AG10803 (cell line): ENCODE measurements at places on chromosomes 1 and 21.

DNA sequence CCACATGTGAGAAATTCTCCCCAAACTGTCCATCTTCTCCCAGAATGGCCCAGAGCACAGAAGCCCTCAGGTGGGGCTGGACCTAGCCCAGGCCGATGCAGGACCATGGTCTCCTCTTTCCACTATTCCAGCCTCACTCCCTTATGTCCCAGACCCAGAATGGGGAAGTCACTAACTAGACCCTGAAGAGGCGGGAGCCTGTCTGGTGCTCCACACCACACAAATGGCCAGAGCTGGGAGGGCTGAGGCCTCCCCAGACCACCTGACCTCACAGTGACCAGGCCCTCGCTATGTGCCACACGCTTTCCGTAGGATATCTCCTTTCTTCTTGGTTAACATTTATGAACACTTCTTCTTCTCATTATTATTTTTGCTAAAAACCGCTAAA lies 54.9 kb upstream of the EDN2 start:
- DNase-seq: no peak

DNA sequence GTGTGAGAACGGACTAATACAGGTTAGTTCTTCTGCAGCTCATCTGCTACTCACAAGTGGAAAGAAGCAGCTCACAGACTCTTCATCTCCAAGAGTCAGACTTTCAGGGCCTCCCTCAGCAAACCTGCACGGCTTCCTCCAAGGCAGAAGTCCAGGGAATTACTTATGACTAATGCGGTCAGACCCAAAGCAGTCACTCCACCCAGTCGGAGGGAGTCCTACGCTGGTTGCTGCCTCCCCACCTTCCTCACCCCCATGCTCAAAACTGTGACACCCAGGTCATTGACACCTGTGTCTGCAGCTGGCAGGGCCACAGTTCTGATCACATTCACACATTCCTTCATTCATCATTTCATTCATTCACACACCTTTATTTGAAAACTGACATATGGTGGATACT lies 38.4 kb upstream of the PRDM2 start:
- DNase-seq: peak; percentile 75

- DNase-seq: no peak
These were observed 162.7 kb upstream of the RUNX1 start for GRCh38 chr21:35211782-35212181.

DNA sequence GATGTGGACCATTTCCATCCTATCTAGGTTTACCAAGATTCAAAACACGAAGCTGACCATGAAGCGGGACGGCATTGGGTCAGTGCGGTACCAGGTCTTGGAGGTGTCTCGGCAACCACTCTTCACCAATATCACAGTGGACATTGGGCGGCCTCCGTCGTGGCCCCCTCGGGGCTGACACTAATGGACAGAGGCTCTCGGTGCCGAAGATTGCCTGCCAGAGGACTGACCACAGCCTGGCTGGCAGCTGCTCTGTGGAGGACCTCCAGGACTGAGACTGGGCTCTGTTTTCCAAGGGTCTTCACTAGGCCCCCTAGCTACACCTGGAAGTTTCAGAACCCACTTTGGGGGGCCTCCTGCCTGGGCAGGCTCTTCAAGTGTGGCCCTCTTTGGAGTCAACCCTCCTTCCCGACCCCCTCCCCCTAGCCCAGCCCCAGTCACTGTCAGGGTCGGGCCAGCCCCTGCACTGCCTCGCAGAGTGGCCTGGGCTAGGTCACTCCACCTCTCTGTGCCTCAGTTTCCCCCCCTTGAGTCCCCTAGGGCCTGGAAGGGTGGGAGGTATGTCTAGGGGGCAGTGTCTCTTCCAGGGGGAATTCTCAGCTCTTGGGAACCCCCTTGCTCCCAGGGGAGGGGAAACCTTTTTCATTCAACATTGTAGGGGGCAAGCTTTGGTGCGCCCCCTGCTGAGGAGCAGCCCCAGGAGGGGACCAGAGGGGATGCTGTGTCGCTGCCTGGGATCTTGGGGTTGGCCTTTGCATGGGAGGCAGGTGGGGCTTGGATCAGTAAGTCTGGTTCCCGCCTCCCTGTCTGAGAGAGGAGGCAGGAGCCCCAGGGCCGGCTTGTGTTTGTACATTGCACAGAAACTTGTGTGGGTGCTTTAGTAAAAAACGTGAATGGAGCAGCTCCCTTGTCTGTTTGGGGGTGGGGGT lies 864 bp upstream of the CCDC24 start:
- no peak for DNase-seq

- no peak for DNase-seq
These were observed 7.4 kb upstream of the SVBP start for GRCh38 chr1:42824481-42825035.

- DNase-seq: no peak
These were observed 77.1 kb downstream of the XCL2 start for GRCh38 chr1:168466714-168467131.

DNA sequence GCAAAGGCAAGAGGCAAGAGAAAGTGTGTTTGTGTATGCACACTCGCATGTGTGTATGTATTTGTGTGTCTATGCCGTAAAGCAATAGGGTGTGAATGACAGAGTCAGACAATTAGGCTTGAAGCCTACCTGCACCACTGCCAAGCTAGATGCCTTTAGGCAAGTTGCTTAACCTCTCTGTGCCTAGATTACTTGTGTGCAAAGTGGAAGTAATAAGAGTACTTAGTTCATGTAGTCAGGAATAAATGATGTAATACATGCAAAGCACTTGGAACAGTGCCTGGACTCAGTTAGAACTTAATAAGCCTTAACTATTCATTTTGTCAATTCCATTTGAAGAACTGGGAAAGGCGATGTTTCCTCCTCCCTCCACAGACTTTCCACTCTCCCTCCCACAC lies 31.7 kb downstream of the LAMB3 start:
- peak; percentile 31 for DNase-seq

DNA sequence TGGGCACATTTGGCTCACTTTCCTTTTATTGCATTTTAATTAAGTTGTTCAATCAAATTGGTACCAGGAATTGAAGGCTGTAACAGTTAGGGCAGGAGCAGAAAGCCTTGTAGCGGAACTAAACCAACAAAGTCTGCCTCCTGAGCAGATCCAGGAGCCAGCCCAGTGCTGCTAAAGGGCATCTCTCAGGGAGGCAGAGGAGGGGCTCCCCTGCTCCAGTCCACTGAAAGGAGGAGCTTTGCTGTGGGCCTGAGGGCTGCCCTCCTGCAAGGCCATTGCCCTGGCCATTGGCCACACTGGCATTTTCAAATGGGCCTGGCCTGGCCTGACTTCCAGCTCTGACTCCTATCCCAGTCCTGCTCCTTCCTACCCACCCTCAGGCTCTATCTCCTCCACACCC lies 3.7 kb upstream of the TRABD2B start:
- no peak for DNase-seq

- DNase-seq: no peak
These were observed 20.5 kb downstream of the RRP15 start for GRCh38 chr1:218305472-218306064.

DNA sequence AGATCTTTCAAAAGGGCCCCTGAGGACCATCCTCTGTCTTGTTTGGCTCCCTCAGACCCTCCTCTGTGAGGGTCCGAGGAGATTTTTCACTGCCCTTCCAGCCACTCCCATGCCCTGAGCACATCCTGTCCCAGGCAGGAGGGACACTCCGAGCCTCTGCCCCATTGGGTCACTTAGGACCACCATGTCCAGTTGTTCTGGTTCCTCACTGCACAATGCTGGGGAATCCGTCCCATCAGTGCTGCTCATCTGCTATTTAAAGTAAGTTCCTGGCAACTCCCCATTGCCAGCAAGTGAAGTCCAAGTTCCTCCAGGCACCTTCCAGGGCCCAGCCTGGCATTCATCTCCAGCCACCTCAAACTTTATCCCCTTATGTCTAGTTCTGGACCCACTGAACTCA lies 117.5 kb upstream of the GRIK3 start:
- no peak for DNase-seq

- no peak for DNase-seq
These were observed 93.7 kb upstream of the DPH5 start for GRCh38 chr1:101119289-101119688.

DNA sequence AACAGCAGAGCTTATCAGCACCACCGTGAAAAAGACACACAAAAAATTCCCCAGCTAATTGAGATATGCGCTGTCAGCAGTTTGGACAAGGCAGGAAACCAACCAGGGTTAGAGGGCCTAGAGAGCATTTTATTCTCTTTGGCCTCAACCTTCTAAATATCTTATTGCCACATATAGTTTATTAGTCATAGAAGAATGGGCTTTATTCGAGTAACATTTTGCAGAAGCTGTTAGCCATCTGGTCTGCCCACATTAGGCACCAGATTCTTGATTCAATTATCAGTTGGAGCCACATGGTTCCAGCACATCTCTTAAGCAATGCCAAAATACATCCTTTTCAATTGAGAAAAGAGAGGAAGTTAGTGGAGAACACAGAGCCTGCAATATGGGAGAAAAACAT lies 109.9 kb upstream of the CXADR start:
- peak; percentile 49 for DNase-seq

- DNase-seq: peak; percentile 86
These were observed 3.5 kb downstream of the ARPC5 start for GRCh38 chr1:183632114-183632513.

DNA sequence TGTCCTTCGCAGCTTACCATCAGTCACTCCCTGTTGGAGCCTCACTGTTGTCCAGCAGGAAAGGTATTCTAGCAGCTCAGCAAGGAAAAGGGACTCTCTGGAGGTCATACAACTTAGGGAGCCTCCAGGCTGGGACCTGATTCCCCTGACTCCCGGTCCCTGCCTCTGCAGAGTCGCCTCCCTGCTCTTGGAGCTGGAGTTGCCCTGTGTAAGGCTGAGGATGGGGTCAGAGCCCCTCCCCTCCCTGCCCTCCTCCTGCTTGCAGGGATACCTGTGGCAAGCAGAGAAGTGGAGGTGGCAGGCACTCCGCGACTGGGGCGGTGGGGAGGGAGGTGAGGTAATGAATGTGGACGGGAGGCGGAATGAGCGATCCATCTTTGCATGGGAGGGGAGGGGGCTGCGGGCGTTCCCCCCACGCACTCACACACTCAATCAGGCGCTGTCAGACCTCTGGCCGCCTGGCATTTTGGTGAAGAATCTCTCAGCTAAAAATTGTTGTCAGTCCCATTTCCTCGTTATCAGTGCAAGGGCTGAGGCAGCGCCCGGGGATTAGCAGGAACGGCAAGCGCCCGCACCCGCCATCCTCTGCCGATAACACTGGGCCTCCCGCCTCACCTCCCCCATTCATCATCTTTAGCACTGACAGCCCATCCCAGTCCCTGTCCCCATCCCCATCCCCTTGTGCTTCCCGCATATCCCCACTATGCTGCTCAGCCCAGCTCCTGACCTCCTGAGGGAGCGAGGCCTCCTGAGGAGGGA lies 64.3 kb downstream of the TMEM53 start:
- no peak for DNase-seq

GRCh38 chr1:205585835-205586785 lies 45.7 kb downstream of the ELK4 start:
- no peak for DNase-seq

DNA sequence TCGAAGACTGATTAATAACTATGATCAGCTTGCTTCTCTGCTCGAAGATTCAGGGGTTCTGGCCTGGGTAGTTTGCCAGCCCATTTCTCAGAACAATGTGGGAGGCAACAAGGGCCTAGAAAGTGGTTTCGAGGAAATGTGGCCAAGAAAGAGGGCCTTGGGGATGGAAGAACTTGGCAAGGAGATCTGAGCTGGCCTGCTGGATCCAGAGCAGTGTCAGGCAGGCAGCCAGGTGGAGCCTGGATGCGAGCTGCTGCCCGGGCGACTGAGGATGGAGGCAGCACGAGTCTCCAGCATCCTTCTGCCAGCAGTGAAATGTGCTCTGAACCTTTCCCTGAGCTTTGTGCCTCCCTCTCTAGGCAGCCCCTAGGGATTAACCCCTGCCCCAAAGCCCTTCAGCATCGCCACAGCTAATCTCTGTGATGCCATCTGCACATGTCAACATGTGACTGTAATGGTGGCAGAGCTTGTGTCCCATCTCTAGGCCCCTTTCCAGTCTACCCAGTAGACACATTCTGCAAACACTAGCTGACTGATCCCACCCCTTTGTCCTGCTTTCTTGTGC lies 61.0 kb upstream of the NEK2 start:
- DNase-seq: no peak

DNA sequence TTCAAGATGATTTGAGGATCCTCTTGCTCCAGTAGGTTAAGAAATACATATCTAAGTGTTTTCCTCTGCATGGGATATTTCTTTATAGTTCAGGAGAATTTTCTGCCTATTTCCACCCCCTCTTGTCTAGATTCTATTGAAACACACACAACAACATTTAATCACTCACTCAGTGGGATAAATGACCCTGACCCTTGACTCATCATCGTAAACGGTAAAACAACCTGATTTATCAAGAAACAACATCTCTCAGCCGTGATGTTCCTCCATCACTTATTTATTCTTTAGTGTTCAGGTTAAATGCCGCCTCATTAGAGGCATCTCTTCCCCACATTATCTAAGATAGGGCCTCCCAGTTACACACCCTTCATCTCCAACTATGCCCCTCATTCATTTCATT lies 208.7 kb upstream of the FMN2 start:
- no peak for DNase-seq

DNA sequence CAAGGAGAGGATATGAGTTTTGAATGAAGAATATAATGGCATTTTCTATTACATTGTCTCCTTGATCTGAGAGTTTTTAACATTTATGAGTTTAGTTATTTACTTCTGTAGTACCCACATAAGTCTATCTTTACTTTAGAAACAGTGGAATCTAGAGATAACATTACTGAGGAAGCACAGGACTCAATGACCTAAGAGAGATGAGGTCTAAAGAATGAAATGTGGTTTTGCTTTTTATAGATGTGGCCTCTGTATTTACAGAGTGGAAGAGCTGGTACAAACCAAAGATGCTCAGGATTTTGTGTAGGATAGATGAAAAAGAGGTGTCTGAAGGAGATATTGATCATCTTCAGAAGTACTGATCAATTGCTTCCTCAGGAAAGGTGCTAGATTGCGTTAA lies 177.3 kb downstream of the KCTD3 start:
- peak; percentile 9 for DNase-seq

- DNase-seq: no peak
These were observed 677.8 kb downstream of the USP25 start for GRCh38 chr21:16407403-16408240.

DNA sequence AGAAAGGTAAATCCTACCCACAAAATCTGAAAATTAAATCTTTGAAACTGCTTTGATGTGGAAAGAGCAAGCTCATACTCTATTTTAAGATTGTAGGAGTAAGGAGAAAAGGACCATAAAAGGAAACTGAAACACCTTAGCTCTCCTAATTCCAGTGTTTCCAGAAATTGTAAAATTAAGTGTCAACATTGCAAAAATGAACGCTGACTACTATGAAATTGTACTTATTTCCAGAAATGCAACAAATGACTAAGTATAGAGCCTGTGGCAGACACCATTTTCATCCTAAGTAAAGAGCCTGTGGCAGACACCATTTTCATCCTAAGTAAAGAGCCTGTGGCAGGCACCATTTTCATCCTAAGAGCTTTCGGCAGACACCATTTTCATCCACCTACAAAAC lies 6.9 kb upstream of the SIPA1L2 start:
- no peak for DNase-seq

DNA sequence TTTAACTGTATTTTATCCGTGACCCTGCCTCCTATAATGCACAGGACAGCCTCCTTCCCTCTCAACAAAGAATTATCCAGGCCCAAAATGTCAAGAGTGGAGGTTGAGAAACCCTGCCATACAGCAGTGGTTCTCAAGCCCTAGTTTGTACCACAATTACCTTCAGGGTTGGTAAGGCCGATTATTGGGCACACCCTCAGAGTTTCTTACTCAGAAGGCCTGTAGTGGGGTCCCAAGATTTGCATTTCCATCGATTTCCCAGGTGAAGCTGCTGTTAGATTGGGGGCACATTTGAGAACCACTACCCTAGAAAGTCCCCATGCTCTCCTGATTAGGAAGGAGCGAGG lies 400 bp upstream of the PGBD2 start:
- DNase-seq: no peak
